ENCODE measurements at places on chromosomes 1 and 21.

GRCh38 chr1:10975567-10976326, 36.7 kb upstream of the TARDBP start:
- DNase-seq = no peak

DNA sequence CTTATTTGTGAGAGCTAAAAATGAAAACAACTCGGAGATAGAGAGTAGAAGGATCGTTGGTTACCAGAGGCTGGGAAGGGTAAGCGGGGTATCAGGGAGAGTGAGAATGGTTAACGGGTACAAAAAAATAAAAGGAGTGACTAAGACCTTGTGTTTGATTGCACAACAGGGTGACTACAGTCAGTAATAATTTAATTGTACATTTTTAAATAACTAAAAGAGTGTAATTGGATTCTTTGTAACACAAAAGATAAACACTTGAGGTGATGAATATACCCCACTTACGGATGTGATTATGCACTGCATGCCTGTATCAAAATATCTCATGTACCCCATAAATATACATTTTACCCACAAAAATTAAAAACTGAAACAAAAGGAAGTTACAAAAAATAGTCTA, 29.4 kb downstream of the FOXJ3 start:
- DNase-seq = no peak

DNA sequence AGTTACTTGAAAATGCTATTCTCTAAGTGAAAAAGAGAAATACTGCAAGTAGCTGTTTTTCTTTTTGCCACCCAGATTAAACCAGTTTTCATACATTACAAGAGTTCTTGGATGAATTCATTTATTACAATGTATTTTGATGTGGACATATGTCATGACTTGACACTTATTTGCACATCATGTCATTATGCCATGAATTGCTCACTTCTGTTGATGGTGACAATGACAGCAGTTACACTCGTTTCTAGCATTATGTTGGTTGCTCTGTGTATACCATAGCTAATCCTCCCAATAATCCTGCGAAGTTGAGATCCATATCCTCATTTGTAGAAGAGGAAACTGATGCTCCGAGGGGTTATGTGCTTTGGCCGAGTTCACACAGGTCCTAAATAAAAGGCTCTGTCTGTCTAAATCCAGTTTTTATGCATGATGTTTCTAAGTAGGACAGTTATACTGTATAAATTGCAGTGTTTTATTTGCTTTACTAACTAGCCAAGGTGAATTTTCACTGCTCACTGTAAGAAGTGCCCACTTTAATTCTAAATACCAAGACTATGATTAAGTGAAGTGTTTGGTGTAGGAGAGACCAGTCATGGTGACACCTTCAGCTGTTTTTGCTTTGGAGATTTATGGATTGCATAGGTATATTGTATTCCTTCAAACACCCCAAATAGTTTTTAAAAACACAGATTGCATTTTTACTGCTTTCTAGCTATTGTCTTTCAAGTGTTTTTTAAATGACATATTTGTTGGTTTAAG, 56.7 kb downstream of the PRDM2 start:
- no peak for DNase-seq

GRCh38 chr21:45300786-45301520, 13.3 kb upstream of the POFUT2 start:
- DNase-seq = no peak

GRCh38 chr1:58363585-58363984, 182.9 kb downstream of the OMA1 start:
- DNase-seq = peak; percentile 4

DNA sequence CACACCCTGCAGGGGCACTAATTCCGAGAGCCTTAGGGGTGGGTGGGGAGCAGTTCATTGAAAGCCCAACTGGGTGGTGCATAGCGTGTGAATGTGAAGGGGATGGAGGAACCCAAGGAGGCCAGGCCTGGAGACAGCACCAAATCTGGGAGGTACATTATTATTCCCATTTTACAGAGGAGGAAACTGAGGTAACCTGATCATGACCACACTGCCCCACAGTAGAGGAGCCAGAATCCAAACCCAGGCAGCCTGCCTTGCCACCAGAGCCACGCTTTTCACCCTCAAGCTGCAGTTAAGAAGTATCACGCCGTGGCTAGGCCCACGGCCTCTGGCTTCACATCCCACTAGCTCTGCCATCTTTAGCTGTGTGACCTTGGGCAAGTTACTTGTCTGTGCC, 633 bp upstream of the BSND start:
- DNase-seq = no peak

GRCh38 chr1:116824631-116825206, 70.5 kb downstream of the CD2 start:
- no peak for DNase-seq

DNA sequence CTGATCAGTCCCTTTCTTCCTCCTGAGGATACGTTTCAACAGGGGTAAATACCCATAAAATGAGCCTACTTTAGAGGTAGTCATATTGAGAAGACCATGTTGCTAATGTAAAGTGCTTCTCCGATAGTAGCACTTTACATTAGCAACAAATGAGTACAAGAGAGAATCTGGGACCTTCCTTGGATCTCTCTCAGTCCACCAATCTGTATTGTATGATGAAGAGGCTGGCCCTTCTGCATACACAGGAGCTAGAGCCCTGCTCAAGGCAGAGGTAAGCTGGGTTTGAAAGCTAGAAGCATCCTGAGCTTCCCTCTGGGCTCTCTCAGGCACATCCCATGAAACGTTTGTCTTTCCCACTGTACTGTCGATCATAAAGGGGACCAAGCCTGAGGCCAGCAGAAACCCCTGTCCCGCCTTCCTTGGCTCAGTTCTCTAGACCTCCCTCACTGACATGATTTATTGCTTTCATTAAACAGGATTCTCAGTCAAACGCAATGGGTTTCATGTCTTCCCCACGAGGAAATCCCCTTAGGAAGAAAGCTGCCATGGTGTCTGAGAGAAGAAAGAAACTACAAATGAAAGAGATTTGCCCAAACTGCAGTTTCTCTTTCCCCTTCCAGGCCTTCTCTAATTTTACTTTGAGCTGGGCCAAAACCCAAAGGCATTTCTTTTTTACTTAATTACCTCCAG, 62.8 kb upstream of the BCAR3 start:
- no peak for DNase-seq

GRCh38 chr1:198939956-198940355, 301.1 kb downstream of the PTPRC start:
- no peak for DNase-seq

DNA sequence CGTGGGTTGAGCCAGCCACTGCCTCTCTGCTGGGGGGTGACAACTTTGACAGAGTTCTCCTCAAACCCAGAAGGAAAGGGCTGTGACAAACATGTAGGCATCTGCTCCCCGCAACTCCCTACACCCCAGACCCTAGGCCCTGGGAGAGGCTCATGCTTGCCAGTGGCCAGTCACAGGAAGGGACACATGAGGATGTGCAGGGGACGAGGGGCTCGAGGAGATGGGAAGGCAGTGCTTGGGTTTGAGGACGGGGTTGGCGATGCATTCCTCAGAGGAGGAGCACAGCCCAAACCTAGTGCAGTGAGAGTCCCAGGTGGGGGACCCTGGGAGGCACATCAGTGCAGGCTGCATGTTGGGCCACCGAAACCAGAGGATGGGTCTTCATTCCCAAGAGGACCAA, 62.1 kb downstream of the STUM start:
- no peak for DNase-seq

DNA sequence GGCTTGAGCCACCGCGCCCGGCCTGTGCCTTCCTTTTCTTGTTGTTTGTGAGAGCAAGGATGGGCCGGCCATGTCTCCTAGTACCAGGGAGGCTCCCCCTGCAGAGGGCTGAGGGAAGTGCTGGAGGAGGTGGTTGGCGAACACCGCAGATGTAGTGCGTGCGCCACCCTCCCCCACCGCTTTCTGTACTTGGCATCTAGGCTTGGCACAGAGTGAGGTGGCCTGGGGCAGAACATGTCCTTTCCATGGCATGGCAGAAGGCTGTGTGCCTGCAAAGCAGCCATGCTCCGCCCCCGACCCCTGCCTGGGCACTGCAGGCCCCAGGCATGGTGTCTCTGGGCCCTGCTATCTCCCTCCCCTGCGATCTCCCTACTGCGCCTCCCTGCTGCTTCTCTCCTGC, 30.7 kb downstream of the ALPL start:
- DNase-seq = peak; percentile 33

- DNase-seq = no peak
These were observed 11.9 kb downstream of the RGS8 start for GRCh38 chr1:182672487-182672836.

GRCh38 chr1:117118137-117118536, 3.4 kb downstream of the TRIM45 start:
- no peak for DNase-seq

DNA sequence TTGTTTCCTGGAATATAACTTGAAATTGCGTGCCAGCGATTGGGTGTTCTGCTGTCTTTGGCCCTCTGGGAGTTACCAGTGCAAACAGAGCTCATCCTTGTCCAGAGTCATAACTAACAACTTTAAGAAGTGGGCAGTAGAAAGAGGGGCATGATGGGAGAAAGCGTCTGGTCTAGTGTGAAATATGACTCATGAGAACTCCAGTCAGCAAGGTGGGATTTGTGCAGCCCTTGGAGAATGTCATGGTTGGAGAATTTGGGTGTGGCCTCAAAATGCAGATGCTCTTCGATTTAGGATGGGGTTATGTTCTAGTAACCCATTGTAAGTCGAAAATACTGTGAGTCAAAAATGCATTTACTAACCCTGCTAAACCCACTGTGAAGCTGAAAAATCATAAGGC, 12.9 kb downstream of the ATP1B1 start:
- no peak for DNase-seq

GRCh38 chr1:172269644-172270043, 150.8 kb upstream of the C1orf105 start:
- no peak for DNase-seq
